MCF 10A (cell line): ENCODE measurements at places on chromosomes 16 and 17. TPM values are rescaled to one million over a fixed set of nuclear protein-coding genes. Genes with fewer than 3 reads are reported as not detected.

GRCh38 chr17:2405247-2405926 is 4.5 kb upstream of the MNT start:
- peaks cover 36% of the 10 kb centered on the region for H3K4me1 ChIP-seq
- peak overlapping the region; percentile 98 for H3K27ac ChIP-seq

Gene B9D1
- total RNA-seq: 30.4 and 33.0 TPM in 2 replicates

Gene SHCBP1
- 17.2 and 21.4 TPM in 2 replicates for total RNA-seq

Gene SLC47A1
- 1.1 TPM in 1 of 2 replicates, not detected in the other for total RNA-seq

DNA sequence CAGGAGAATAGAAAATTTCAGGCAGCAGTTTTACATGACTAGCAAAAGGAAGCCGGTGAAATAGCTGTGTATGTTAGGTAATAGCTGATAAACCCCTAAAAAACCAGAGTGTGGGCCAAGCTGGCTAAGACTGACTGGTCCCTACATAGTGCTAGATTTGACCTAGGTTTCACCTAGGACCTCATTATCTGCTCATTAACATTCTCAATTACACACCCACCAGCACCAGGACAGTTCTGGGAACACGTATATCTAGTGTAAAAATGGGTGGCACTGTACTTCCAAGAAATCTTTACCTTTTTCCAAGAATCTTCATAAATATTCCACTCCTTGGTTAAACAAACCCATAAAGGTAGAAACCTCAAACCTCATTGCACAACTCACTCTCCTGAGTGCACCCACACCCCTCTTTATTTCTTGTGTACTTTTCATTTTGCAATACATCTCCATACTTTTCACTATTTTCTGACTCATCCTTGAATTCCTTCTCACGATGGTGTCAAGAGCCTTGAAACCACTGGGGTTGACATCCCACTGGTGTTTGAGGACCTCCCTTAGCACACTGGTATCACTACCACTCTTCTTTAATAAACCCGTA is 262.7 kb upstream of the KCNJ16 start:
- no peaks in the 10 kb centered on the region for H3K36me3 ChIP-seq
- H3K27ac ChIP-seq: peak overlapping the region; percentile 74
- peak; percentile 85 for DNase-seq
- peaks cover 41% of the 10 kb centered on the region for H3K4me1 ChIP-seq

DNA sequence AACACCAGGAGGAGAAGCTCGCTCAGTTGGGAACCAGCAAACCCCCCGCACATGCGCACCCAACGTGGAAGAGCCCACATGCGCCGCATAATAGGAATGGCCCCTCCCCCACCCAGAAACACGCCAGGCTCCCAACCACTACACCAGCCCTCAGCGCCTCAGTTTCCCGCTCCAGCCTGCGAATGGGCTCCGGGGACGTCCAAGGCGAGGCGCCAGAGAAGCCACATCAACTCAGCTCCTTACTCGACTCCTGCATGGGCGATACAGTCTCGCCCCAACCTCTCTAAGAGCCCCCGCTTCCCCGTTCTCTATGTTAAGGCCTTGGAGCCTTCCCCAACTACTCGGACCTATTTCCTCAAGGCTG is 504 bp downstream of the SRSF1 start:
- DNase-seq: peak; percentile 76
- H3K4me1 ChIP-seq: peaks cover 30% of the 10 kb centered on the region
- peak overlapping the region; percentile 99 for H3K4me3 ChIP-seq
- H3K27ac ChIP-seq: peak overlapping the region; percentile 99
- H3K27me3 ChIP-seq: no peaks in the 10 kb centered on the region

Gene DLX3
- not detected in 2 replicates for total RNA-seq

Gene MKS1
- total RNA-seq: 15.4 and 22.8 TPM in 2 replicates

DNA sequence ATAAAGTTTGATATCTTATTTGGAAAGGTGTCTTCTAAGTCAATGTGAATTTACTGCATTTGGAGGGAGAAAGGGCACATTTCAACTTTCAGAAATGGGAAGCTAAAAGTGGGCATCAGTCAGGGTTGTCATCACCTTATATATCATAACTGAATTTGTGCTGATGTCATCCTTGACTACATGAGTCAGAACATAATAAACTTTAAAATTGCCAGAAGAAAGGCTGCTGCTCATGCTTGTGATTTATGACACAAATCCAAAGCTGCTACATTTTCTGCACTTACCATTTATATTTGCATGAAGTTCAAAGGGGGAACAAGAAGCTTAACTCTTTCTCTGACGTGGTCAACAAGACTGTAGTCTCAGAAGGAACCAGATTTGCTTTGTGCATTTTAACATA is 196.6 kb downstream of the UTP18 start:
- DNase-seq: no peak
- no peak overlapping the region for H3K4me3 ChIP-seq
- H3K36me3 ChIP-seq: no peaks in the 10 kb centered on the region
- no peak overlapping the region for H3K27ac ChIP-seq
- H3K27me3 ChIP-seq: peaks cover 12% of the 10 kb centered on the region

Gene OVCA2
- total RNA-seq: 28.8 and 33.5 TPM in 2 replicates

Gene TPSAB1
- not detected in 2 replicates for total RNA-seq

Gene MT4
- not detected in 2 replicates for total RNA-seq

DNA sequence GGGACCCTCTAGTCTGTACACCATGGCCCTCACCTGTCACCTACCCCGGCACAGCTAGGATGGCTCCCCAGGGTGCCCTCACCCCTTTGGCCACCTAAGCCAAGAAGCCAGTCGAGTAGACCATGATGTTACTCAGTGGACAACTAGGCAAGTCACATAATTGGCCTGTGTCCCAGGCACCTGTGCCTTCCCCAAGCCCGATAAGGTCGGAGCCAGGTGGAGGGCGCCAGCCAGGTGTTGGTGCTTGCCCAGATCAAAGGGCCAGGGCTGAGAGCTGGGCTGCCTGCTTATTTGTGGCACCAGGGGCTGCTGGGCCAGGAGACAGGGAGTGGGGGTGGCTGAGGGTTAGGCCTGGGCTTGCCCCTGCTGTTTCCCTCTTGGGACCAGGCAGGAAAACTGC is 16.8 kb downstream of the SPNS2 start:
- H3K4me3 ChIP-seq: no peak overlapping the region
- peaks cover 3% of the 10 kb centered on the region for H3K4me1 ChIP-seq
- no peaks in the 10 kb centered on the region for H3K36me3 ChIP-seq
- H3K27me3 ChIP-seq: no peaks in the 10 kb centered on the region

- H3K36me3 ChIP-seq: peaks cover 71% of the 10 kb centered on the region
- no peaks in the 10 kb centered on the region for H3K27me3 ChIP-seq
- DNase-seq: no peak
- H3K4me3 ChIP-seq: no peak overlapping the region
- H3K27ac ChIP-seq: no peak overlapping the region
Measured at GRCh38 chr16:68345351-68345810, 34.6 kb downstream of the PRMT7 start.

- no peaks in the 10 kb centered on the region for H3K36me3 ChIP-seq
- no peak overlapping the region for H3K4me3 ChIP-seq
- DNase-seq: no peak
- no peak overlapping the region for H3K27ac ChIP-seq
Measured at GRCh38 chr17:80675438-80676095, 130.9 kb downstream of the RPTOR start.

- peaks cover 25% of the 10 kb centered on the region for H3K4me1 ChIP-seq
- DNase-seq: peak; percentile 93
- H3K27me3 ChIP-seq: no peaks in the 10 kb centered on the region
- peaks cover 6% of the 10 kb centered on the region for H3K36me3 ChIP-seq
Measured at GRCh38 chr17:73342050-73342522, 30.3 kb upstream of the CDC42EP4 start.

GRCh38 chr17:40069751-40070708 is 7.3 kb downstream of the THRA start:
- peak overlapping the region; percentile 62 for H3K4me3 ChIP-seq
- H3K4me1 ChIP-seq: peaks cover 80% of the 10 kb centered on the region
- peak; percentile 82 for DNase-seq

Gene ABCA3
- total RNA-seq: 3.5 and 4.6 TPM in 2 replicates

GRCh38 chr16:67842509-67843342 is 606 bp downstream of the THAP11 start:
- H3K4me1 ChIP-seq: peaks cover 16% of the 10 kb centered on the region
- peaks cover 6% of the 10 kb centered on the region for H3K36me3 ChIP-seq
- H3K4me3 ChIP-seq: peak overlapping the region; percentile 84
- H3K27ac ChIP-seq: peak overlapping the region; percentile 86
- peak; percentile 37 for DNase-seq

DNA sequence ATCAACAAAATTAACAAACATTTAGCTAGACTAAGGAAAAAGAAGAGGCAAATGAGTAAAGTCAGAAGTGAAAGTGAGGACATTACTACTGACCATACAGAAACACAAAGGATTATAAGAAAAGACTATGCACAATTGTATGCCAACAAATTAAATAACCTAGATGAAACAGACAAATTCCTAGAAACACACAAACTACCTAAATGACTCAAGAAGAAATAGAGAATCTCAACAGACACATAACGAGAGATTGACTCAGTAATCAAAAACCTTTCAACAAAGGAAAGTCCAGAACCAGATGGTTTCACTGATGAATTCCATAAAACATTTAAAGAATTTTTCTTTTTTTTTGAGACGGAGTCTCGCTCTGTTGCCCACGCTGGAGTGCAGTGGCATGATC is 35.7 kb upstream of the MYLK3 start:
- H3K4me1 ChIP-seq: no peaks in the 10 kb centered on the region
- H3K27ac ChIP-seq: no peak overlapping the region
- H3K4me3 ChIP-seq: no peak overlapping the region
- no peaks in the 10 kb centered on the region for H3K27me3 ChIP-seq
- peaks cover 6% of the 10 kb centered on the region for H3K36me3 ChIP-seq

DNA sequence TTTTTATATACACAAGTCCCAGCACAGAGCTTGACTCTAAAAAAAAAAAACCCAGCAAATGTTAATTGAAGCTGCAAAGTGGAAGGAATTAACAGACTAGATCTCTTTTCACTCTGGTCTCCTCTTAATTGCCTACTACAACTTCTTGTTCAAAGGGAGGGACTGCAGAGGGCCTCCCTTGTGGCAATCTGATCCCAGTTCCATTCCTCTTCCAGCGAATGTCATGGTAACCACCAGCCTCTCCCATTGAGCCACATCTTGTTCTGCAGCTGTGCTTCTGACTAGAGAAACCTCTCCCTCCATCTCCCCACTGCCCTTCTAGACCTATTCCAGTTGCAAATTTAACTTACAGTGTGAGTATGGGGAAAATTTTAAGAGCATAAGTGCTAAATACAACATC is 5.9 kb downstream of the SUPT6H start:
- no peak for DNase-seq
- H3K4me1 ChIP-seq: peaks cover 42% of the 10 kb centered on the region
- no peak overlapping the region for H3K4me3 ChIP-seq

- no peaks in the 10 kb centered on the region for H3K4me1 ChIP-seq
- DNase-seq: peak; percentile 16
- no peak overlapping the region for H3K4me3 ChIP-seq
- H3K27ac ChIP-seq: no peak overlapping the region
Measured at GRCh38 chr16:23858542-23858941, 22.8 kb downstream of the PRKCB start.

DNA sequence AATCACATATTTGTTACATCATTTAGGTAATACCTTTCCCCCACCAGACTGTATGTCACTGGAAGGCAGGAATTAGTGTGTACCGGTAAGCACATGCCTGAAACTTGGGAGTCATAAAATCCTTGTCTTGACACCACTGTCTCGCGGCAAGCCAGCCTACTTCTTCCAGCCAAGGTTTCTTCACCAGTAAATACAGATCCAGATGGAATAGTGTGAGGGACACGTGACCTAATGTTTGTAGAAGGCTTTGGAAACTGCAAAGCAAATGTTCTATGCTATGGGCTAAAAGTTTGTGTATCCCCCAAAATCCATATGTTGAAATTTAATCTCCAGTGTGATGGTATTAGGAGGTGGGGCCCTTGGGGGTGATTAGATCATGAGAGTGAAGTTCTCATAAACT is 126.1 kb downstream of the HS3ST4 start:
- H3K36me3 ChIP-seq: no peaks in the 10 kb centered on the region
- no peak for DNase-seq
- H3K27me3 ChIP-seq: no peaks in the 10 kb centered on the region
- H3K4me1 ChIP-seq: no peaks in the 10 kb centered on the region
- no peak overlapping the region for H3K27ac ChIP-seq
- H3K4me3 ChIP-seq: no peak overlapping the region

DNA sequence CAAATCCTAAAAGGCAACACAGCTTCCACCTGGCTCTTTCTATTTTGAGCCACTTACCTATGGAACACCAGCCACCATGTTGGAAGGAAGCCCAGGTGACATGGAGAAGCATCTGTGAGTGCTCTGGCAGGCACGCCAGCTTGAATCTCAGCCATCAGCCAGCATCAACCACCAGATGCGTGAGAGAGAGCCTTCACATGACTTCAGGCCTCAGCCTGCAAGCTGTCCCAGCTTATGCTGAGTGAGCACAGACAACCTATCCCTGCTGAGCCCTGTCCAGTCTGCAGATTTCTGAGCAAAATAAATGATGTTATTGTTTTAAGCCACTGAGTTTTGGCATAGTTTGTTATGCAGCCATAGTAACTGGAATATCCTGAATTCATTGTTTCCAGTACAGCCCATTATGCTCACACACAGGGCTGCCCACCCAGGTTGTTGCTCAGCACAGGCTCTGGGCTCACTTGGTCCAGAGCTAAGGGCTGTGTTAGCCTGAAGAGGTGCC is 35.1 kb downstream of the TMEM238L start:
- H3K27ac ChIP-seq: no peak overlapping the region
- H3K4me1 ChIP-seq: no peaks in the 10 kb centered on the region
- H3K27me3 ChIP-seq: no peaks in the 10 kb centered on the region
- no peak overlapping the region for H3K4me3 ChIP-seq
- no peaks in the 10 kb centered on the region for H3K36me3 ChIP-seq
- DNase-seq: no peak

DNA sequence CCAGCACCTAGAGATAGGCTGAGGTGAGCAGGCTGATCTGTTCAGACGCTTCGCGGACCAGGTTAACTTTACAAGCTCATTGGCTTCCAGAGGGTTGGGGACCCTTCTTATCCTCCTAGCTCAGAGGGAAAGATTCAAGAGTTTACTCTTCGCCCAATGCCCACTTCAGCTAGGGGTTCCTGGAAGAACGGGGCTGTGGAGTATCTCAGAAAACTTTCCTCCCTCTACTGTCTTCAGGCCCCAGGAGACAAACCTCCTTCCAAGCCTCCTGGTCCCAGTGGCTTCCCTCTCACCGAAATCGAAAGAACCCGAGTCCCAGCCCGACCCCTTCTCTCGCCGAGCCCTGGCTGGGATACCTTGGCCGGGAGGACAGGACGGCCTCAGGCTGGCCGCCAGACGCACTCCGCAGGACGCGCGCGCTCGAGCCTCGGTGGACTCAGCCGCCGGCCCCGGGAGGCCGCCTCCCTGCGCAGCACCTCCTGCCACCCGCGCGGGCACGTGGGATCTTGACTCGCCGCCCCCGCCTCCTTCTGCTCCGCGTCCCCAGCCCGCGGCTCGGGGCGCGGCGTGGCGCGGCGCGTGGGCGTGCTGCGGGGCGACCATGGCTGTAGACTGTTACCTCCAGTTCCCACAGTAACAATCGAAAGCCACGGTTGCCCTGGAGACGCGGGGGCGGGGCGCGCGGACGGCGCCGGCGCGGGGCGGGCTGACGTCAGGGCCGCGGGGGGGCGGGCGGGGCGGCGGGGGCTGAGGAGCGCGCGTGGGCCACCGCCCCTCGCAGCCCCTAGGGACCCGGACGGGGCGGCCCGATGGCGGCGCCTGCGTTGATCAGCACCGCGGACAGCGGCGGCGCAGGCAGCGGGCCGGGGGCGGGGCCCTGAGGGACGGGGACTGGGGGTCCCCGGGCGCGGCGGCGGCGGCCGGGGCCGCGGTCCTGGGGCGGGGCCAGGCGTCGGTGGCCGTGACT is 5.3 kb upstream of the HIC1 start:
- no peaks in the 10 kb centered on the region for H3K27me3 ChIP-seq
- H3K4me1 ChIP-seq: peaks cover 20% of the 10 kb centered on the region
- H3K4me3 ChIP-seq: peak overlapping the region; percentile 77
- no peak overlapping the region for H3K27ac ChIP-seq
- peak; percentile 63 for DNase-seq

Gene STARD3
- total RNA-seq: 30.1 and 31.1 TPM in 2 replicates
